ENCODE measurements at places on chromosomes 5 and 9.

GRCh38 chr5:77958642-77959330 is 182.6 kb upstream of the TBCA start:
- DNase-seq, result no peak

- DNase-seq, result no peak
Measured at GRCh38 chr9:21077781-21078180, at the start of gene IFNB1. IFNB1 (minus strand) TSS chr9:21077942; CDS start chr9:21077869, 73 bp downstream.

- no peak for DNase-seq
Measured at GRCh38 chr5:74406844-74407243, 233.7 kb downstream of the ENC1 start.

DNA sequence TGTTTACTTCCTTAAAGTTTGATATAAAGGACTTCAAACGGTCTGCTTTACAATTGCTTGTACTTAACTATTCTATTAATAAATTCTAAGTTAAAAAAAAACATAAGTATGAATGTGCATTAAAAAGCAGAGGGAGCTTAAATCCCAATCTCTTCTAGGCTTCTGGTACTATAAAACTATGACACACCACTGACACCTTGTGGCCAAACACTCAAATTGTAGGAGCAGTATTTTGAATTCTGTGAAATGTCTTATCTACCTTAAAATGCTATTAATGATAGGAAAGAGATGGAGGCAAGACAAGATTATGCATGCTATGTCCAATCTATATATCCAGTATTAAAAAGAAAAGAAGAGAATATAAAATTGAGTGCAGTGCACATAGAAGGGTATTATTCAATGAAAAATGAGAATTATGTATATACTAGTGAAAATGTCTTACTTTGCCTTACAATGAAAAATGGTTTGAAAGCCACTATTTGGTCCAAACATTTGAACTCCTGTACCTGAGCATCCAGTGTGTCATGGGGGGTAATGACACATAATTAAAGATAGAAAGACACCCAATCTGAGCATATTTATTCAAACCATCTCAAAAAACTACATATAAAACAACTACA is 87.6 kb downstream of the ERP44 start:
- peak; percentile 31 for DNase-seq

GRCh38 chr5:139670369-139671095 is 22.4 kb downstream of the CXXC5 start:
- DNase-seq, result no peak

DNA sequence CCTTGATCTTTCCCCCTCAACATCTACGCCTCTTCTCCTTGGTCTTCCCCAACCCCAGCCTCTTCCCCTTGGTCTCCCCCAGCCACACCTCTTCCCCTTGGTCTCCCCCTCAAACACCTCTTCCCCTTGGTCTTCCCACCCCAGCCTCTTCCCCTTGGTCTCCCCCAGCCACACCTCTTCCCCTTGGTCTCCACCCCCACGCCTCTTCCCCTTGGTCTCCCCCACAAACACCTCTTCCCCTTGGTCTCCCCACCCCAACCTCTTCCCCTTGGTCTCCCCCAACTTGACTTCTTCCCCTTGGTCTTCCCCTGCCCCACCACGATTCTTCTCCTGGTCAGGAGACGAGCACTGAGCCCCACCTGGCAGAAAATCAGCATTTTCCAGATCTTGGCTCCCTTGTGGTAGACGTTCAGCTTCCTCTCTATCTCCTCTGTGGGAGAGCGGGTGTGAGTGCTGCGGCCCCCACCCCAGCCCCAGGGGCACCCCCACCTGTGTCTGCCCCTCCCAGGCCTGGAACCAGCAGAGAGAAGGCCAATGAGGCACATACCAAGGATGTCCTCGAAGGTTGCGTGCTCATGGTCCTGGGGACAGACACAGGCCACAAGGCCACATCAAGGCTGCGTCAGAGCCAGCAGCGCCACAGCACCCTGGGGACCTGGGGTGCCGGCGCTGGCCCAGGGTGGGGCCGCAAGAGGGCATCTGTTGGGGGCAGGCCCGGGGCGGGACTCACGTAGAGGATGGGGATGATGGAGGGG is 7.0 kb downstream of the NSMF start:
- no peak for DNase-seq

DNA sequence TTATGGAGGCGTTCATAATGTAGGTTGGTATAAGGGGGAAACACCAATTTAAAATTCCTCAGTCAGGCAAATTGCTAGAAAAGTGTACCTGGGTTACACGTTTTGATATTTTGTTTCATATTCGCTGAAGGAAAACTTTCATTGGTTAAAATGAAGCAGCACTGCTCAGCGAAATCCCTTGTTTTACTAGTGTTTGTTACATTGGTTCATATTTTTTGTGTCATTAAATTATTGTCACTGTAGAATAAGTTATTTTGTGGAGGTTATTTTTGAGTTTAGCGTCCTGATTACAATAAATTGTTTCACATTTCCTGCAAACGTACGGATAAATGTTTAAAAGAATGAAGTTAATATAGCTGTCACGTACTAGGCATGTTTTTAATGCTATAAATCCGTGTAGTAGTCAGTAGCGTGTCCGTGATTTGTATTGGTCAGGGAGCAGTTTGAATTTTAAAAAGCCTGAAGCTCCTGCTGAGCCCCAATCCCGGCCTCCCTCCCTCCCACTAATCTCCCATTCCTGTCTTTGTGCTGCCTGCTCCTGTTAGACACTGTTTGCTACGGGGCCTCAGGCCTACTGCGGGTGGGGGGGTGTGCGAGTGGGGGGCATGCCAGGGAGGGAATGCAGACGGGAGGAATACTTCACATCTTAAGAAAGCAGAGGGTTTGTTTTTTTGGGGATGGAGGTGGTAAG is 2.0 kb downstream of the NIPBL start:
- peak; percentile 56 for DNase-seq

GRCh38 chr5:54323495-54323894 is 13.1 kb upstream of the ARL15 start:
- no peak for DNase-seq

DNA sequence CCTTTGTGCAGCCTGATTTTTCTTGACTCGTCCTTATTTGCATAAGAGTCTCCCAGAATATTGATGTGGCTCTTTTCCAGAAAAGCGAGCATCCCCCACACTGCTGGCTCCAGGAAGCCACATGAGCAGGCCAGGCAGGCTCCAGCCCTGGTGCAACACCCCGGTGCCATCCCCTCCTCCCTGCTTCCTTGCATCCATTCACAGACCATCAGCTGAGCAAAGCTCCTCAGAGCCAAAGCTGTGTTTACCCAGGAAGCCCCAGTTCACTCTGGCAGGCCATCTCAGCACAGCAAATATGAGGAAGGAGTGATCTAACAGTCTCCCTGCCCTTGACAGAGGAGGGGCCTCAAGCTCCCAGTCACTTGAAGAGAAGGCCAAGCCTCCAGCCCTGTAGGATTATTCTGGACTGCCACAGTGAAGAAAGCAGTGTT is 34.4 kb downstream of the INSYN2B start:
- DNase-seq, result peak; percentile 34

GRCh38 chr5:149325894-149326293 is 19.4 kb upstream of the GRPEL2 start:
- DNase-seq, result no peak

DNA sequence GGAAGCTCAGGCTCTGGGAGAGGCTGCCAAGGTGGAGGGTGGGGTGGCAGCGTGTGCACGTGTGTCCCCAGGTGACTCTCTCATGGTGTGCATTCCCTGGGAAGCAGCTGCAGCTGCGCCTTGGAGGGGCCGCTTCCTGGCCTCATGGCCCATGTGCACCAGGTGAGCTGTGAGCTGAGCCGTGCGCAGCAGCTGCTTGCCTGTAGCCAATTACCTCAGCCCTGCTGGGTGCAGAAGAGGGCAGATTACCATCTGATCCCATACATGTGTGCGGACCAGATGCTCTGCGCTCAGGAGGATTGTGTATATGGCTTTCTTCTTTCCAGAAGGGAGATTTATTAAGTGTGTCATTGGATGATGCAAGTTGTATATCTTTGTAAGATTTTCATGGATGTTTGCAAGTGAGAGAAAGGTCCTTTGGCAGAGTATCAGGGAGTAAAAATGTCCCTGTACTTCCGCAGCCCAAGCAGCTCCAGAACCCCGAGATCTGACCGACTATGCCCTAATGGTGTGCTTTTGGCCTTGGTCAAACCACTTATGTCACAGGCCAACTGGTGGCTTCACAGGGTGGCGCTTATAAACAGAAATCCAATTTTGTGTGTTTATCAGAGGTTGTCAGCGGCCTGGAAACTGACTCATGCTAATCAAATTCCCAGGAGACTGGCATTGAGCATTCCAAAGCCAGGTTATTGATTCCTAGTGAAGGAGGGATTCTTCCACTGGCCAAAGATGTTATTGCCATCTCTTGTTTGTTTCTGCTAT is 229.3 kb downstream of the GOLPH3 start:
- no peak for DNase-seq

GRCh38 chr5:30104872-30105596 is 1088.5 kb upstream of the CDH6 start:
- no peak for DNase-seq

- DNase-seq, result no peak
Measured at GRCh38 chr5:174816858-174817257, 92.5 kb downstream of the MSX2 start.

GRCh38 chr9:15785584-15785983 is 232.7 kb downstream of the CCDC171 start:
- no peak for DNase-seq

DNA sequence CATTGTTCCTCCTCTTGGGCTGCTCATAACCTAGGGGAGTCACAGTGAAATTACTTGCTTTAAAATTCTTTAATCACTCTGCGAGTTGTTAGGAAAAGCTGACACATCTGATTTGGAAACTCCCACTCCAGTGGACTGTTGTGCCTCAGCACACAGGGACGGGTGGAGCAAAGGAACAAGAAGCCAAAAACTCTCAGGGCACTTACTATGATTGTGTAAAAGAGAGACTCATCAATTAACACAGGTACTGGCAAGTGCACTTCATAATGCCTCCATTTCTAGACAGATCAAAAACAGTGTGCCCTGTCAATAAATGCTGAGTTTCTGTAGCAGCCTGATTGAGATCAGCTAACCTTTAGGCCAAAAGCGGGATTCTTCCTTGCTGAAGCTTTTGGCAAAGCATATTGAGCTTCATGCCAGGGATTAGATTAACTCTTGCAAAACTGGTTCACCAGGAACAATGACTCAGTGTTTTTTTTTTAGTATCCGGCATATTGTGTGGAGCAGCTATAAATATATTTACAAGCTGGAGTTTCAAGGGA is 55.9 kb downstream of the TMC1 start:
- no peak for DNase-seq

GRCh38 chr9:88322906-88323566 is 65.2 kb upstream of the SPIN1 start:
- DNase-seq, result no peak

- DNase-seq, result no peak
Measured at GRCh38 chr5:43192558-43193180, 644 bp downstream of the NIM1K start.

GRCh38 chr5:142694092-142694856 is 8.4 kb upstream of the FGF1 start:
- no peak for DNase-seq

DNA sequence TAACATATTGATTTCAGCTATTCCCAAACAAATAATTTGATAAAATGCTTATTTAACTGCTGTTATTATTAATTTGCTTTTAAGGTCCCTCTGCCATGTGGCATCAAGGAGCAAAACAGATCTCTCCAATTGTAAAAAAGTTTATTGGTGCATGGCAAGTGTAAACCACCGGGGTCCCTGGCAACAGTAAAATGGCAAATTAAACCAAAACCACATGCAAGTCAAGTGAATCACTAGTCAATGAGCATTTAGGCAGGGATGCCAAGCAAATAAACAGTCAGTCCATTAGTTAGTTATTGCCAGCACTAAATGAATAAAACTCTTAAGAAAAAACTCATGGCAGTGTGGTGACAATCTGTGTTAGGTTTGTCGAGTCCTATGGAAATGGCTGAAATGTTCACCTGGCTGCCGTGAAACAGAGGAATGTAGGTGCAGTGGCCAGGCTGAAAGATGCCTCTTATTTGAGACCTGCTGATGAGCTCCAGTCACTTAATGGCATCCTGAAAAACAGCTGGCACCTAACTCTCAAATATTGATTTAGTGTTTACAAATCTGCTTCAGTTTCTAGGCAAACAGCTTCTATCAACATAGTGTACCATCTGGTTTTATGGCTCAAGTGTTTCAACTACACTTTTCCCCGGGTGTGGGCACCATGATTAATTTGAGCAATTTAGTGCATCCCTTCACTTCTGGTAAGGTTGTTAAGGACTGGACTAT is 296.5 kb upstream of the ITGA1 start:
- DNase-seq, result no peak

- DNase-seq, result no peak
Measured at GRCh38 chr5:153654504-153655200, 164.2 kb downstream of the GRIA1 start.

- DNase-seq, result no peak
Measured at GRCh38 chr5:56700711-56701110, 114.6 kb upstream of the MAP3K1 start.

- DNase-seq, result no peak
Measured at GRCh38 chr9:125074976-125075375, 68.4 kb downstream of the SCAI start.

DNA sequence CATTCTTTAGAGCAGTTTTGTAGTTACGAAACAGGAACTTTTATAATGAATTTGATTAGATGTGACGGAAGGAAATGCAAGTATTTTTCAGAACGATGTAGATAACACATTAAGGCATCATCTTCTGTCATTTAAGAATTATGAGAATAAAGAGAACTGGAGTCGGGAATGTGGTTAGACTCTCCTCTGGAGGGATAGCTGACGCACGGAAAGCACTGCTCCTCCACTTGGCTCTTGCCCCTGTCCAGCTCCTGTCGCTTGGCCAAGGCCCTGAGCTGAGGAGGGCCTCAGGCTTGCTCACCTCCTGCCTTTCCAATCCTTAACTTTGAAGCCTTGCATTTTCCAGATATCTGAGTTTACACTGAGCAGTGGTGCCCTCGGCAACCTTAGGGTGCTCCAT is 60.5 kb downstream of the MAP1B start:
- DNase-seq, result no peak

DNA sequence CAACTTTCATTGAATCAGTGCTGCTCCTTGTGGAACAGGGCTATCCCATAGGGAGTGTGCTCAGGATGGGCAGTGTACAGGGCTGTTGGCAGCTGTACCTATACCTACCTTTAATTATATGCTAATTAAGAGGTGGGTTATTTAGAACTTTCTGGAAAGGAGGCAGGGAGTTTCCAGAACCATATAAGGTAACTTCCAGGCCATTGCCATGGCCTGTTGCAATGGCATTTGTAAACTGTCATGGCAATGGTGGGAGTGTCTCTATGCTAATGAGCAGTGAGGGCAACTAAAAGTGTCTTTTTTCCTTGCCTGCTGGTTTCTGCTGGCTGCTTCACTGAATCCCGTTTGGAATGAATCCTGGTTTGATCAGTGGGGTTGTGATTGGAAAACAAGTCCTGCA is 2.3 kb upstream of the ARHGAP26 start:
- no peak for DNase-seq

All from renal pelvis (tissue), 12 donors.